ENCODE measurements at places on chromosomes 12 and 14.
A peak's percentile ranks its signal among the peaks of the same experiment; 100 is the strongest.

GRCh38 chr14:60349663-60350365, 100.8 kb downstream of the PPM1A start:
- DNase-seq, result no peak

DNA sequence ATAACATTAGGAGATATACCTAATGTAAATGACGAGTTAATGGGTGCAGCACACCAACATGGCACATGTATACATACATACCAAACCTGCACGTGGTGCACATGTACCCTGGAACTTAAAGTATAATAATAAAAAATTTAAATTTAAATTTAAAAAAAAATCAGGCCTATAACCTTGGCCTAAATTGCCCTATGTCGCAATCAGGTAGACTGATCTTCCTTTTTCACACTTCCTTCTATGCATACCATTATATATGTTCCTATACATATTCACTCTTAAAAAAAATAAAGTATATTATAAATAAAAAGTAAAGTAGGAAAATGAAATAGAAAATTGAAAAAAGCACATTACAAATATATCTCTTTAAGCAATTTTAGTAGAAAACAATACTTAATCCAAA, 117.7 kb upstream of the GARIN2 start:
- DNase-seq, result no peak

GRCh38 chr12:388541-389141, 479 bp downstream of the KDM5A start:
- peak; percentile 25 for DNase-seq

GRCh38 chr12:76863005-76863670, 15.7 kb downstream of the CSRP2 start:
- no peak for DNase-seq

- no peak for DNase-seq
Observed at GRCh38 chr12:8822298-8822697, at the start of gene A2ML1. Gene A2ML1 (plus strand): TSS chr12:8822621. CDS start chr12:8822652, 31 bp downstream.

Measured in stimulated activated CD8-positive, alpha-beta memory T cell treated with anti-CD3 and anti-CD28 coated beads, Interleukin-7, amount 100 ng/mL, for 1 hour (primary cell).